ENCODE measurements at places on chromosomes 4 and X. TPM values are rescaled to one million over a fixed set of nuclear protein-coding genes. Genes with fewer than 3 reads are reported as not detected.

DNA sequence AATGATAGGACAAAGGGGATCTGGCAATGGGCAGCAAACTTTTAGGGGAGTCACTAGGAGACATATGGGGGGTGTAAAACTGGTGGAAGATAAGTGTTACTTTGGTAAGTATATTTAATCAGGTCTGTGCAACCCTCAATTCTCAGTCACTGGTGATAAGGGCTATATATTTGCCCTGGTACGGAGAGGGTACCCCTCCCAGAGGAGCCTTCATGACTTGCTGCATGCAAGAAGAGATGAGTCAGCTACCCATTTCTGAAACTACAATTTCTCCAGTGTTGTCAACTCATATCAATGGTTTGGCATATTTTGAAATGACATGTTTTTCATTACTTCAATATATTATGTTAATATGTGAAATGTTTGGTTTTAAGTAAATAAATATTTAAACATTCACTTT lies 14.3 kb downstream of the SMARCAD1 start:
- no peak for DNase-seq

Gene C4orf50
- total RNA-seq = 0.05 TPM

Gene TMEM150C
- total RNA-seq = 4.8 TPM

GRCh38 chrX:103309860-103310554 lies 783 bp downstream of the BEX2 start:
- DNase-seq = no peak

GRCh38 chrX:46991664-46992063 lies 79.4 kb downstream of the JADE3 start:
- no peak for DNase-seq

DNA sequence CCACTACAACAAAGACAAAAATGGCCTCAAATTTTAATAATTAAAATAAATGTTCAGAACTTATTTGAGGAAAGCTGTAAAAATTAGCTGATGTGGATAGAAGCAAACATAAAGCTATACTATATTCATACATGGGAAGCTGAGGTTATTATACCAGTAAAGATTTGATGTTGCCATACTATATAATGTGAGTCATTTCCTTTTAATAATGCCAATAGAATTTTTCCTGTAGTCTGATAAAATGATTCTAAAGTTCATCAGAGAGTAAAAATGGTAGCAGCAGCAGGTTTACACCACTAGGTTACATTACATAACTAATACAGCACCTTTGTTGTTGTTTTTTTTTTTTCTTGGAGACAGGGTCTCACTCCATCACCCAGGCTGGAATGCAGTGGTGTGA lies 45.5 kb upstream of the CYP2U1 start:
- DNase-seq = no peak
